Stimulated activated CD8-positive, alpha-beta memory T cell treated with anti-CD3 and anti-CD28 coated beads, Interleukin-4, amount 100 ng/mL, for 1 hour (primary cell): ENCODE measurements at places on chromosomes 4 and X.

GRCh38 chr4:110306303-110306702 lies 107.9 kb upstream of the ELOVL6 start:
- DNase-seq = no peak

- DNase-seq = no peak
These were observed 133.7 kb downstream of the ANK2 start for GRCh38 chr4:113183032-113183605.

DNA sequence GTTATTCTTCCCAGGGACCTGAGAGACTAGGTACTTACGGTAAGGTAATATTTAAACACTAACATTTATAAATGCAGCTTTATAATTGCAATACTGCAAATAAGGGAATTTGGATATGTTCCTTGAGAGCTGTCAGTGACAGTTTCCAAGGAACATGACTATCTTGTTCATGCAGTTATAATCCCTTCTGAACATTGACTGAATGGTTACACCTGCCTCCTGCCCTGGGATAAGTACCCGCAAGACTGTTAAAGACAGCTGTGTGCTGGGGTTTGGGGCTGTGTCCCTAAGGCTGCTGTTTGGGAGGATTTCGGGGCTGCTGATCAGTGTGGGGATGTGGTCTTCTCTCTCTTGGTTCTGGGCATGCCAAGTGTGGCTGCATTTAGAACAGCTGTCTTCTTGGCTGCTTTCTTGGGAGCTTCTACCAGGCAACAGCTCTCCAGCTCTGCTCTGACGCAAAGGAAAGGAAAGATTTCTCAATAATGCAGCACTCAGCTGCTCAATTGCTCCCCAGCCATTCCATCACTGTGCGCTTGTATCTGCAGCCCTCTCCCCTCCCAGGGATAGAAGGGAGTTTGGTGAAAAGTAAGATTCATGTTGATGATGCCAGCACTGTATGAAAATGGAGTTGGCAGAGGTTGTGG lies 298.8 kb upstream of the TAPT1 start:
- no peak for DNase-seq

DNA sequence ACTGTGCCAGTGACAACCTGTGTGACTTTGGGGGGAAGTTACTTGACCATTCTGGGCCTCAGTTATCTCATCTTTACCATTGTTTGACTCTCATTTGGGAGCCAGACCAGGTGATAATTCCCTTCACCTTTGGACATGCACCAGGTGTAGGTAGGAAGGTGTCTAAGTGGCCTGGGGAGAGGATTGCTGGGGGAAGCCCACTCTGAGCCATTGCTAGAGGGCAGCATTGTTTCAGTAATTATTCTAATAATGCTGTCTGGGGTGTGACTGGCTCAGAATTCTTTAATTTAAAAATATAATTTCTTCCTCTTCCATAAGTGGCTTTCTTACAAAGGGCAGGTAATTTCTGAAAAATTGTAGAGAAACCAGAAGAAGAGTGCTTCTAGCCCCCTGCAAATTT lies 104.3 kb downstream of the RTL9 start:
- no peak for DNase-seq

DNA sequence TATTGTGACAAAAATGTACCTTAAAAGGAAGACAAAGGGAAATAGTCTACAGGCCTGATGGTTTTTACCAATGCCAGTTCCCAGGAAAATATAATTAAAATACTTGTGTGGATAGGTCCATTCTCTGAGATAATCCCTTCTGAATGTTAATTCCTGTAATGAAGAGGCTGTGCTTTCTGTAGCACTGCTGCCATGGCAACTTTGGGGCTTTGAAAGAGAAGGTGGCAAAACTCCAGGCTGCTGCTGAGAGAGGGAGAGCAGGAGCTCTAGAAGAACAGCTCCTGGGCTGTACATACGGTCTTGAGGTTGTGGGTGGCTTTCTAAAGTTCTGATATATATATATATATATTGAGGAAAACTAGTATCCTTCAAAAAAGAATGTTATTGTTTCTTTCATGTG lies 125.4 kb downstream of the PDLIM5 start:
- no peak for DNase-seq

DNA sequence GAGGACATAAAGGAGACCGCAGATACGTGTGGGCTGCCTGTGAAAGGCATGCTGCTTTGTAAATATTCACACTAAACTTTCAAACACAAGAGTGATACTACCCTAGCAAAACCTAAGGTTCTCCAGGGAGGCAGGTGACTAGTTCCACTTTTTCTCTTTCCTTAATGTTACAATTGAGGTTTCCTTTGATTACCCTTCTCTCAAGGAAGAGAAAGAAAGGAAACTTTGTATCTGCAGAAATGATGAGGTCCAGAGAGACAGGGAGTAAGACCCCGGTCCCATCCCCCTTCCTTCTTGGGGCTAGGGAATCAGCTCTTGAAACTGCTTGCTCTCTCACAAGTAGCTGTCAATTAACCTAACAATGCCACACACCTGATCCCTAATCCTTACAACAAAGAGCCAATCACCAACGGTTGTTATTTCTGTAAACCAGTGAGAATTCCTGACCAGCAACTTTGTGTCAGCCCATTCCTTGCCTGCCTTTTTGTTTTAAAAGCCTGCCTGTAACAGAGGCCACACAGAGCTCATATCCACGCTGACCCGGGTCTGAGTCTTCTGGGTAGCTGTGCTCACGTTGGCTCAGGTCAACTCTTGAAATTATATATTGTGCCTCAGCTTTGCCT lies 754.8 kb upstream of the FRG1 start:
- DNase-seq = no peak

DNA sequence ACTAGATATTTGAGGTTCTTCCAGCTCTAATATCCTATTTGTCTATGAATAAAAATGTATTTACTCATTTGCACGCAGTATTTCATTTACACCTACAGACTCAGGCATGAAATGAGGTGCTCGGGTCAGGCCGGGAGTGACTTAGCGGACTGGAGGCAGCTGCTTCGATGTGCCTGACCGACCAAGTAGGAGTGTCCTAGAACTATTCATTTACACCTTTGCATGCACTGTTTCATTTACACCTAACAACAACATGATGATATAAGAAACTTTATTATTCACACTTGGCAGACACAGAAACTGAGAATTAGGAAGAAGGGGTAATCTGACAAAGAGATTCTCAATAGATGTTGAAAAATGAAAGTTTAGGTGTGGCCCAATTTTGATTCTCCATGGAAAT lies 28.7 kb upstream of the FAT1 start:
- no peak for DNase-seq

DNA sequence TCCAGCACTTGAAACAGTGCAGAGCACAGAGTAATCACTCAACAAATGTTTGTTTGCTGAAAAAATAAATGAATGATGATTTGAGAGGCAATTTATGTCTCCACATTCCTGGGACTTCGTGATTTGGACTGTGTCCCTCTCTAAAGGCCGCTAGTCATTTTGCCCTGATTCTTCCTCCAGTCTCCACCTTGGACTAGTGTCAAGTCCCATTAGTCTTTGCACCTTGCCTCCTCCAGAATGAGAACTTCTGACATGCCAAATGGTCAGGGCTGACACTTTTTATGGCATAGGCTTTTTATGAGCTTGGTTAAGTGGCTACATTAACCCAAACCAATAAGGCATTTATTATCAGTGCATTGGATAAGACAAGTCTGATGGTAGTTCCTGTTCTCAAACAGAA lies 65.1 kb upstream of the POF1B start:
- DNase-seq = no peak

DNA sequence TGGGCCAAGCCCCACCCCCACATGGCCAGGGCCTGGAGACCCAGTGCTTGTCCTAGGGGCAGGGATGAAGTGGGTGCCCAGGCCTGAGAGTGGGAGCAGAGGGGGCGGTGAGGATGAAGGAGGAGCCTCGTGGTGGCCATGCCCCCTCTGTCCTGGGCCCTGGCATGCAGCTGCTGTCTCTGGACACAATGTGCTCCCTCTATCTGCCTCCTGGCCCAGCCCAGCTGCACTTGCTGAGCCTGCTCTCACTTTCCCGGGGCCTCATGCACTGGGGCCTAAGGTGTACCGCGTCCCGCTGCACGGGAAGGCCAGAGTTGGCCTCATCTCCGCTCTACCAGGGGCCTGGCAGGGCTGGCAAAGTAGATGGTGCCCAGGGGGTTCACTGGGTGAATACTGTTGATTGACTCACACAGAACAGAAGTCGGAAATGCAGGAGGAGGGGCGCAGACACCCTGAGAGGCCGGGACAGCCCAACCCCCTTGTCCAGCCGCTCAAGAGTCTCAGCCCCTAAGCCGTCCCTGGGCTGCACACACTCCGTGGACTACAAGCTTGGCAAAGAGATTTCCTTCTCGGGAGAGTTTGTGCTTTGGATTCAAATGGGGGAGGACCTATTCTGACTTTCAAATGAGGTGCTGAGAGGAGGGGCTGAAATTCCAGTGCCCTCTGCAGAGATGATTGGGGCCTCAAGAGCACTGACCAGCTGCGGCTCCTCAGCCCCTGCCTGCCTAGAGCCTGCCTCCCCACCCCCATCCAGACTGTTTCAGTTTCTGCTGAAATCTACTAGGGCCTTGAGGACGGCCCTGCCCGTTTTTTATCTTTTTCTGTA lies 112.4 kb downstream of the PSAPL1 start:
- DNase-seq = no peak

- DNase-seq = no peak
These were observed 792 bp downstream of the SLC10A4 start for GRCh38 chr4:48483777-48484493.

GRCh38 chr4:25174674-25175073 lies 14.4 kb upstream of the SEPSECS start:
- DNase-seq = no peak

GRCh38 chr4:145099653-145100052 lies 1.5 kb downstream of the ABCE1 start:
- DNase-seq = no peak

- no peak for DNase-seq
These were observed 231.4 kb upstream of the ANKRD50 start for GRCh38 chr4:124943938-124944337.

GRCh38 chrX:118761939-118762707 lies 34.7 kb downstream of the IL13RA1 start:
- no peak for DNase-seq

- DNase-seq = no peak
These were observed 293.1 kb downstream of the QDPR start for GRCh38 chr4:17218786-17219185.
